ENCODE measurements at places on chromosomes 4 and X. TPM values are rescaled to one million over a fixed set of nuclear protein-coding genes. Genes with fewer than 3 reads are reported as not detected.

VCX3B gene
- not detected for total RNA-seq

CLDN22 gene
- not detected for total RNA-seq

MAOB gene
- total RNA-seq = 4.6 TPM

RNF128 gene
- total RNA-seq = 0.32 TPM

RAI2 gene
- total RNA-seq = 21.5 TPM

LRAT gene
- total RNA-seq = not detected

NPY1R gene
- total RNA-seq = 248 TPM

ERAS gene
- not detected for total RNA-seq

FAM9B gene
- total RNA-seq = not detected

CXCL11 gene
- total RNA-seq = not detected

TCEAL6 gene
- not detected for total RNA-seq

CT55 gene
- not detected for total RNA-seq

IRS4 gene
- not detected for total RNA-seq

CXCR3 gene
- total RNA-seq = not detected

CCDC149 gene
- total RNA-seq = 8.7 TPM

GLUD2 gene
- 2.1 TPM for total RNA-seq

LIMCH1 gene
- total RNA-seq = 44.4 TPM

DEFB131A gene
- not detected for total RNA-seq

FAM9C gene
- not detected for total RNA-seq

PCDH11X gene
- total RNA-seq = 1.2 TPM

DCAF12L2 gene
- total RNA-seq = not detected

PFKFB1 gene
- not detected for total RNA-seq

TXK gene
- not detected for total RNA-seq

FGFR3 gene
- 3.7 TPM for total RNA-seq

PAK3 gene
- total RNA-seq = 0.64 TPM

ARL9 gene
- not detected for total RNA-seq

ADH7 gene
- not detected for total RNA-seq

PDK3 gene
- 31.1 TPM for total RNA-seq

LYAR gene
- total RNA-seq = 4.7 TPM

YTHDC1 gene
- total RNA-seq = 17.6 TPM

CT45A5 gene
- total RNA-seq = not detected

ELF2 gene
- 20.3 TPM for total RNA-seq

All from ascending aorta (tissue), 2 donors.